NCI-H1436 treated with DMSO at 0.1 percent for 48 hours (cell line): ENCODE measurements at places on chromosomes 3 and 15.

GRCh38 chr15:68373028-68373427, 58.9 kb downstream of the ITGA11 start:
- no peak for DNase-seq

- no peak for DNase-seq
Observed at GRCh38 chr3:195240171-195240701, 30.7 kb downstream of the XXYLT1 start.

DNA sequence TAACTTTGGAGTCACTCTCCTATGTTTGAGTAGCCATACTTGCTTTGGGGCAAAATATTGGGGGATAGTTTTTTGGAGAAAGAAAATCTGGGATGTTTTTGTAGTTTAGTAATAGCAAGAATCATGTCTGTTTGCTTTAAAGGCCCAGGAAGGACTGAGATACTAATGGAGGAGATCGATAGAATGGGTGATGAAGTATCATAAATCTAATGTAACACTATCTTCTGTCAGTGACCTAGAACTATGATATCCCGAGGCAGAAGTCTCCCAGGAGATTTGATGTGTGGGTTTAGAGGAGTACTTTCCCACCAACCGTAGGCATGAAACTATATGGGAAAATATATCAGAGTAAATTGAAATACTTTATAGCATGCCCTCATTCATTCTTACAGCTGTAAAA, 21.0 kb upstream of the NFKBIZ start:
- DNase-seq, result no peak

- DNase-seq, result no peak
Observed at GRCh38 chr15:17026633-17027032, 3515.0 kb downstream of the GOLGA6L6 start.

- DNase-seq, result no peak
Observed at GRCh38 chr15:88073391-88073691, 183.2 kb downstream of the NTRK3 start.
